Stimulated activated CD4-positive, alpha-beta T cell treated with anti-CD3 and anti-CD28 coated beads, Interleukin-12 subunit alpha, Interleukin-12 subunit beta, amount 100 ng/mL, for 24 hours (primary cell): ENCODE measurements at places on chromosomes 1 and 21.

DNA sequence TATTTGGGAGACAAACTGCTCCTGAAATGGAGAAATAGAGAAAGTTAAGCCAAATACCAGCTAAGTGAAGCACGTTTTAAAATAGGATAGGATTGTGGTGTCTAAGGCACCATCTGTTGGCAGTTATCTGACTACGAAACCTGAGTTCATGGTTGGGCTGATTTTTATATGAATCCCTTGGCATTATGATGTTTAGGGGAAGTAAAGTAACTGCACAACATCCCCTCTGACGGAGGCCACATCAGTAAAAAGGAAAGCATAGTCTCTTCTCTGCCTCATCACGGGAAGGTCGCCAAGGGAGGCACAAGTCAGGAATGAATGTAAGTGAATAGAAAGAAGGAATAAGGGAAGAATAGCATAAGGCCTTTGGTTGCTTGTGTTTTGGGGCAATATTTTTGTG, 128.0 kb downstream of the PRRX1 start:
- no peak for DNase-seq

DNA sequence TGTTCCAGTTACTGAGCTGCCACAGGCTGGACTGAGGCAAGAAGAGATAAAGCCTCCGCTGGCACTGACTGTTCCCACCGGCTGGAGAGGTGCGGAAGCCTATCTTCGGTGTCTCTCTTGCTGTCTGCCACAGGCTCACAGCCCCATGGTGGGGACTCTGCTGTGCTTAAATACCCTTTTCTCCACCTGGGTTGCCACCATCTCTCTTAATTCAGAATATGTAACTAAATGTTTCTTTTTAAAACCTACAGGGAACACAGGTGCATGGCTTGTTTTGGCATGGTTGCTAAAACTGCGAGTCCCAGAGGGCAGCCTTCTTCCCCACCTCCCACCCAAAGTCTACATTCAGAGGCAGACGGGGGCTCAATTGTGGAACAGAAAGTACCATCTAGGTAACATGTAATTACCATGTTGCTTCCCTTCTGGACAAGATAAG, 8.1 kb upstream of the LBR start:
- no peak for DNase-seq

DNA sequence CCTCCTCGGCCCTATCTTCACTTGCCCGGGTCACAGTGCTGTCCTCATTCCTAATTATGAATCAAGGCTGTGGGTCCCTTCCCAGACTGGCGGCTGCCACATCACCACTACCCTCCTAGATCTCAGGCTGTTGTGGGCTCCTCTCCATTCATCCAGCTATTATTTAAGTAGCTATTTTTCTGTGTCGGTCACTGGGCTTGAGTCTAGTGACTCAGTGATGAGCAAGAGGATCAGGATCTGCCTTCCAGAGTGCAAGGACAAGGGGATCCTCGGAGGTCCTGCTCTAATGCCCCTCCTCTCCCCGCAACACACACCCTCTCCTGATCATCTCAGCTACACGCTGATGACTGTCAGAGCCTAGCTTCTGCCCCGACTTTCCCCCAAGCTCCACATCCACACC, 34.1 kb downstream of the CDCP2 start:
- DNase-seq = no peak

- peak; percentile 38 for DNase-seq
These were observed 45.7 kb downstream of the ACOT7 start for GRCh38 chr1:6347641-6348487.

GRCh38 chr1:248750496-248750895, 5.1 kb downstream of the LYPD8 start:
- no peak for DNase-seq

DNA sequence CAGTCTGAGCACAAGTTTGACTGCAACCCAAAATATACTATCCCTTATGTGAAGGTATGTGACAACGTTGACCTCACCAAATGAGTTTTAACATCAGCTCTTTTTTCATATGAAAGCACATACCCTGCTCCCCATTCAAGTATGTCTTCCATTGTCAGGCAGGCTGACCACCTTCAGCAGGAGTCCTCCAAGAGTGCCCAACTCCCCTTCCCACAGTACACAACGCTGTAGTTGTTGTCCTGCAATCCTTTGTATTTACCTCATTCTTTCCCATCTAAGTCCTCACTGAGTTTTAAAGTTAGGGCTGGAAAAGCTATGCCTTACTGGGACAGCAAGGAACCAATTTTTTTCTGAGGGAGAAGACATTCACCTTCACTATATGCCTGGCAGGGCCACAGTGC, 14.7 kb downstream of the SFPQ start:
- DNase-seq = no peak

GRCh38 chr1:238176441-238176840, 285.7 kb upstream of the ZP4 start:
- no peak for DNase-seq

- no peak for DNase-seq
These were observed 6.8 kb downstream of the SH2D2A start for GRCh38 chr1:156809711-156810366.

DNA sequence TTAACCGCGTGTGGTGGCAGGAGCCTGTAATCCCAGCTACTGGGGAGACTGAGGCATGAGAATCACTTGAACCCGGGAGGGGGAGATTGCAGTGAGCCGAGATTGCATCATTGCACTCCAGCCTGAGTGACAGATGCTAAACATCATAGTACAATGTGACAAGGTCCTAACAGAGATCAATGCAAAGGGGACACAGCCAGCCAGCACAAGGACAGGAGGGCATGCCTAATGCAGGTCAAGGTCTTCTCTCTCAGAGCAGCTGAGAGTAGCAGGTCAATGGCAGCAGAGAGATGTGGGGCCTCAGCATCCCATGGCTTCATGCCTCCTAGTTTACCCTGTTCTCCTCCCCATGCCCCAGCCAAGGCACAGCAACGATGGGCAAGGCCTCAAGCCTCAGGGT, 3.0 kb upstream of the SMIM11 start:
- no peak for DNase-seq

DNA sequence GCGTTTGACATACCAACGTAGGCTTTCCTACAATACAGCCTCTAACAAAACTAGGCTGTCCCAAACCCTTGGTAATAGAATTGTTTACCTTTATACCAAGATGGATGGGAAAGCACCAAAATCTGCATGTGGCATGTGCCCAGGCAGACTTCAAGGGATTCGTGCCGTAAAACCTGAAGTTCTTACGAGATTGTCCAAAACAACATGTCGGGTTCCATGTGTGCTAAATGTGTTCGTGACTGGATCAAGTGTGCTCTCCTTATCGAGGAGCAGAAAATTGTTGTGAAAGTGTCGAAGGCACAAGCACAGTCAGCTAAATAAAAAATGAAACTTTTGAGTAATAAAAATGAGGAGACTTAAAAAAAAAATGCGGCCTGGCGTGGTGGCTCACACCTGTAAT, 5.1 kb downstream of the RPS27 start:
- DNase-seq = no peak

GRCh38 chr1:162902416-162902815, 41.4 kb upstream of the CCDC190 start:
- no peak for DNase-seq

DNA sequence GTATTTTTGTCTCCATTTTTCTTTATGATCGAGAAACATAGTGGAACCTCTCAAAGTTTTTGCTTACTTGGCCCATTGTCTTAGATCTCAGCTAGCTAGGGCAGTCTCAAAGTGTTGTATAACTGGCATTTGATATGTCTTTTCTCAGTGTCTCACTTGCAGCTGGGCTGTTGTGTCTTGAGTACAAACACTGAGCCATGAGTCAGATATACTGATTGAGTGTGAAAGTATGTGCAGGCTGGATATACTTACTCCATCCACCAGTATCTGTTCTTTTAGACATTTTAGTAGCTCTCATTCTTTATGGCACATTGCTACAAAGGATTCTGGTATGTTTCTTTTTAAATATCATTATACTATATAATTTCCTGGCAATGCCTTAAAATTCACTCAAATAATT, 14.3 kb upstream of the GPR52 start:
- no peak for DNase-seq

DNA sequence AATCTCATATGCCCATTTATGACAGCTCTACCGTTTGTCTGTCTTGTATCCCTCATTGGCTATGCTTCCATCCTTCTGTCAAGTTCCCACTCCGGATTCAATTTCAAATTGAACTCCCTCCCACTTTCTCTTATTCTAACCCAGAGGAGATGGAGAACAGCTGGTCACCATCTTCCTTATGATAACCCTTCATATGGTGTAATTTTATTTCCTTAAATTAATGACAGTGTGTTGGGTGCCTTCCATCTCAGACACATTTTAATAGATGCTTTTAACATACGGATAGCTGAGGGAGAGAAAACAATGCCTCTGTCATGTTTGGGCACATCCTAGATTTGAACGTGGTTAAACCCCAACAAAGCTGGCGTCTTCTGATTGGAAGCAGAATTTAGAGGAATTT, 103.0 kb upstream of the PLXNA2 start:
- DNase-seq = no peak

GRCh38 chr1:165823552-165824268, 3.7 kb upstream of the UCK2 start:
- no peak for DNase-seq

DNA sequence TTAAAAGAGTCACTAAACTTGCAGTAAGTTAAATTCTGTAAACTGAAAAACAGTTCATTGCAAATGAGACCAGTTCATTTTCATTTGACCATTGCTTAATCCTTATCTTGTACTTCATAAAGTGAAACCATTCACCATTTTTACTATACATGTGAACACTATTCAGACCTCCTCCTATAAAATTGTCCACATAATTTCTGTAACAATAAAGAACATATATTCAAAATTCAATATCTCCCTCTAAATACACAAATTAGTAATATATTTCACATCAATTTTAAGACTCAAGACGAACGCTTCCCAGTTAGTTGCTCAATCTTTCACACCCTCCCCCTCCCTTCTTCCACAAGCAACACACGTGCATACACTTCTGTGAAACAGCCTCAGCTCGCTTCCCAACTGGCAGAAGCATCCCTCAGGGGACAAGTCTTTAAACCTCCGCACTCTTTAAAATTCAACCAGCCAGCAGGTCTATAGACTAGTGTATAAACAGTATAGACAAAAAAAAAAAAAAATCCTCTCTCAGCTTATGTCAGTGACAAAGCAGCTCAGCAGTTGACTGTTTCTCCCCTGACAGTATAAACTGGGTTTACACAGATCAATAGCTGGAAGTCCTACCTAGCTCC, 99.6 kb downstream of the DENND1B start:
- no peak for DNase-seq

DNA sequence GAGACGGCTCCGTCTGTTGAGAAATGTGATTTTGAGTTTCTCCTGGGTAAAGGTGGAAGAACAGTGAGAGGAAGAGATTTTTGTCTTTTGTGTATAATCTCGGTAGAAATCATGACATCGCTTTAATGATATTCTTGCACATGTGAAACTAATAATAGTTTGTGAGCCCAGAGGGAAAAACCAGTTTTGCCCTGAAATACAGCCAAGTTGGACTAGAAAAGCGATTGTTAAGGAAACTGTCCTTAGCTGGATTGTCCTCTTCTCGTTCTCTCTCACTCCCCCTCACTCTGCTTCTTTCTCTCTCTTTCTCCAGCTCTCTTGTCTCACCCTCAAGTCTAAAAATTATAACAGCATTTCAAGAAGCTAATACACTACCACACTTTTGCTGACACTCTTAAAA, 17.1 kb downstream of the KCNJ6 start:
- DNase-seq = no peak

GRCh38 chr1:27016376-27016775, 3.7 kb upstream of the TENT5B start:
- DNase-seq = no peak
